Choroid plexus epithelial cell (primary cell): ENCODE measurements at places on chromosomes 4 and X.

DNA sequence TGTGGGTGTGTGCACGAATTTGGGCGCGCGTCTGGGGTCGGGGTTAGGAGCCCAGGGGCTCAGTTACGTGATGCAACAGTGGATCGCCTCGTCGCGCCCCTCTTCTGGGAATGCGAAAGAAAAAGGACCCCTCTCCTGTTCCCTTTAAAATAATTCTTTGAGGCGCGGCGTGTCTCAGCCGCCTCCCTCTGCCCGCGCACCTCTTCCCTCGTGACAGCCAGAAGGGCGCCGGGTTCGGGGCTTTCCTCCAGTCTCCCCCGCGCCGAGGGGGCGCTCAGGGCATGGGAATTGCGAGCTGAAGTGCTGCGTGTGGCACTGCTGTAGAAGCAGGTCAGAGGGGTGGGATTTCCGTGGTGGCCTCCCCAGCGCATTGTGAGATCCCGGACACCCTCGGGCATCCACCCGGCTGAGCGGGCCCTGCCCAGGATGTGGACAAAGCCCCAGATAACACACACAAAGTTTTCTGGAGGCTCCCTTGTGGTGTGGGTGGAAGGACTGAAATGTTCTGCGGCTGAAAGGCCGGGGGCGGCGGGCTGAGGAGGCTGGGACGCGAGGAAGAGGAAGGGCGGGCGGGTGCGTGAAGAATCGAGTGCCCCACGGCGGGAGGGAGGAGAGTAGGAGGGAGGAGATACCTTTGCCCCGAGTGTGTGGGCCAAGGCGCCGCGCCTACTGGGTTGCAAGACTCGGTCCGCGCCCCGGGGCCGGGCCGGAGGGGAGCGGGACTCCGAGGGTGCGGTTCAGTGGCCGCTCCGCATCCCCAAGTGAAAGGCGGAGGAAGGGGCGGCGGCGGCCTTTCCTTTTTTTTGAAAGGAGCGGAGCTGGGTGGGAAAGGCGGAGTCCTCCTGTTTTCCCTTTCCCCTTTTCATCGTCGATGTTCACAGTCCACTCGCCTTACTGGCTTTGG is 752 bp downstream of the SEPTIN11 start:
- peak; percentile 58 for DNase-seq

DNA sequence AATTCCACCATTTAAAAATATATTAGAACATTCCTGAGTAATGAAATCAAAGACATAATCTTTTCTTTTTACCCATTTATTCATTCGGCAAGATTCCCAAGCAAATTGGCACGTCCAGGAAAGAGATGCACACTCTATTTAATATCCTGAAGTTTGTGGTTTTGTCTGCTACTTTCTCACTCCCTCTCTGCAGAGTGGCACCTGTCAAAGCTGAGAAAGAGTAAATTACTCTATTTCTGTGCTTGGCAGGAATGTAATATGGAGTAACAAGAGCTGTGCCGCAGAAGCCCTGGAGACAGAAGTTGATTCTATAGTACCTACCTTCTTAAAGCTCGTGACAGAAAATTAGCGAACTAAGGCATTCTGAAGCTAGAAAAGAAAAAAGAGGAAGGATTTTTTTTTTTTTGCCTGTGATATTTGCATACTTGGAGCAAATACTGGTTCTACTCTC is 5.5 kb downstream of the GSTCD start:
- peak; percentile 4 for DNase-seq

- DNase-seq: peak; percentile 24
Measured at GRCh38 chr4:110306303-110306702, 107.9 kb upstream of the ELOVL6 start.

DNA sequence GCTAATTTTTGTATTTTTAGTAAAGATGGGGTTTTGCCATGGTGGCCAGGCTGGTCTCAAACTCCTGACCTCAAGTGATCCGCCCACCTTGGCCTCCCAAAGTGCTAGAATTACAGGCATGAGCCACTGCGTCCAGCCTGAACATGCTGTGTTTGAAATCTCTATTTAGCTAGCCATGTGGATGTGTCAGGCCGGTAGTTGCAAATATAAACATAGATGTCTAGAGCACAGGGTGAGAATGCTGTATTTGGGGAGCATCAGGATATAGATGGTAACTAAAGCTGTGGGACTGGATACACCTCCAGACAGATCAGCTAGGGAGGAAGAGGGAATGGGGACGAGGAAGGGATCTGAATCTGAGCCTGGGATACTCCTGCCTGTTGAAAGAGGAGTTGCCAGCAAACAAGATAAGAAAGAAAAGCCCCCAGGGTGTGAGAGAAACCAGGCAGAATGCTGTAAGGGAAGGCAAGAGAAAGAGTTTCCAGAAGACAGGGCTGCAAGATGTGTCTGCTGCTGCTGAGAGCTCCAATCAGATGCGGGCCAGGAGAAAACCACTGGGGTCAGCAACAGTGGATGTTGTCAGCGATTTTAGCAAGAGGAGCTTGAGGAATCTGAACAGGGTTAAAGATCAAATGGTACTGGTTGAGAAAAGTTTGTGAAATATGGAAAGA is 177.4 kb downstream of the PALLD start:
- peak; percentile 98 for DNase-seq

DNA sequence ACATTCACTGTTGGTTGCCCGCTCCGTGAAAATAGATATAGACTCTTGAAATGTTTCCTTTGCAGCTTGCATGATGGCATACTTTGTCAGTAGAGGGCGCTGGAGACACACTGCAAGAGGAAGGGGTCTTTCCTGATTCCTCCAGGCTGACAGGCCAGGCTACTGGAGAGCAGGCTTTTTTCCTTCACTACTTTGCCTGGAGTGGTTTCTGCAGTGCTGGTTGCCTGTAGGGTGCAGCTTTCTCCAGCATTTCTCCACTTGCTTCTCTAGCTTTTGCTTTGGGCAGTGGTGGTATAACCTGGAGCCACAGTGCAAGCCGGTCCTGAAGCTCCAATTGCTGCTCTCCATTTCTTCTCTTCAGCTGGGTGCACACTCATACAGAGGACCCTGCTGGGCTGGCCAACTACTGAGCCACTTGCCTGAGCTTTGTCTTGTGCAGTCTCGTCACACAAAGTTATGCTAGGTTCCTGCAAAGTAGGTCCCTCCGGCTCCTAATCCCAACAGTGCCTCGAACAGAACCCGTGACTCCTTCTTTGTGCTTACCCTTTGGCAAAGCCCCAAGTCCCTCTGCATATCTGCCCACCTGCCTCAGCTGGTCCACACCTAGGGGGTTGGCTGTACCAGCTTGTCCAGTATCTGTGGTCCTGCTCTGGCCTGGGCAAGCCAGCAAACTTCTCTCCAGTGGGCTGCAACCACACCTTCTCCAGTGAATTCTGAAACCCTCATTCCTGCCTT is 46.3 kb downstream of the RASSF6 start:
- peak; percentile 96 for DNase-seq

GRCh38 chr4:138177278-138177968 is 64.7 kb downstream of the SLC7A11 start:
- no peak for DNase-seq

- DNase-seq: peak; percentile 83
Measured at GRCh38 chr4:71026086-71026485, 32.6 kb downstream of the DCK start.

GRCh38 chrX:28585767-28586166 is 1.5 kb upstream of the IL1RAPL1 start:
- no peak for DNase-seq

DNA sequence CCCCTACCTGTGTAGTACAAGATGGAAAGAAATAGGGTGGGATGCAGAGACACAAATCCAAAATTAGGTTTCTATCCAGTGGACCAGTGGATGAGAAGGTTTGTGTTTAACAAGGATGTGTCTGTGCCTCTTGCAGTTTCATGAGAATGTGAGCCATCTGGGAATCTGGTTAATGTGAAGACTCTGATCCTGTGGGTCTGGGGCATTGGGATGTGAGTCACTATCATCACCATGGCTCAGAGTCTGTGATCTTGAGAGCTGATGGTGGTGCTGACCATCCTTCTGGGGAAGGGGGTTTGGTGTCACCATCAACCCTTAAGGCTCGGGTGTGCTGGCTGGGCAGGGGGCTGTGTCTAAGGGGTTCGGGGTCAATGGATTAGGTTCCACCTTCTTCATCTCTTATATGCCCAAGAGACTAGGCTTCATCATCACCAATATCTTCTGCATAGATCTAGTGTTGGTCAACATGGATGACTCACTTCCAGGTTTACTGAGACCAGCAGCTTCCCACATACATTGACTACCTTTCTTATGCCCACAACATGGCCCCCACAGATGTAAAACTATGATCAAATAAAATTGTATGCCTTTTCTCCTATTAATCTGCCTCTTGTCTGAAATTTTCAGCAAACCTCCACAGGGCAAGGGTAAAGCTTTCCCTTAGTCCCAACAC is 65.7 kb upstream of the MID1 start:
- no peak for DNase-seq

DNA sequence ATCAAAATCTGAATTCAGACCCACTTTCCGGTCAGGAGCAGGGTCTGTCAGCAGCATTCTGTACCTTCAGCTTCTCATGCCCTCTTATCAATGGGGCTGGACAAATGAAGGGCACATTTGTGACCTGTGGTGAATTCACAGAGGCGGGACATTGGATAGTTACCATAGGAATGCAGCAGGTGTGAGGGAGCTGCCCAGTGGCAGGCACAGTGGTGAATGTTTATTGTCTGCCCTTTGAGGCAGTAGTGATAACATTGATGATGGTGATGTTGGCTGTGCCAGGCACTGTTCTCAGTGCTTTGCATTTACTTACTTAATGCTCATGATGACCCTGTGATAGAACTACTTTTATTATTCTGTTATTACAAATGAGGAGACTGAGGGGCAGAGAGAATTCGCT is 101.2 kb upstream of the KIT start:
- DNase-seq: no peak

GRCh38 chr4:17168571-17168970 is 270.1 kb upstream of the LDB2 start:
- DNase-seq: peak; percentile 95

GRCh38 chr4:41013746-41014145 is 200.6 kb downstream of the APBB2 start:
- DNase-seq: no peak

GRCh38 chr4:79147251-79147650 is 178.6 kb downstream of the NAA11 start:
- DNase-seq: peak; percentile 5

DNA sequence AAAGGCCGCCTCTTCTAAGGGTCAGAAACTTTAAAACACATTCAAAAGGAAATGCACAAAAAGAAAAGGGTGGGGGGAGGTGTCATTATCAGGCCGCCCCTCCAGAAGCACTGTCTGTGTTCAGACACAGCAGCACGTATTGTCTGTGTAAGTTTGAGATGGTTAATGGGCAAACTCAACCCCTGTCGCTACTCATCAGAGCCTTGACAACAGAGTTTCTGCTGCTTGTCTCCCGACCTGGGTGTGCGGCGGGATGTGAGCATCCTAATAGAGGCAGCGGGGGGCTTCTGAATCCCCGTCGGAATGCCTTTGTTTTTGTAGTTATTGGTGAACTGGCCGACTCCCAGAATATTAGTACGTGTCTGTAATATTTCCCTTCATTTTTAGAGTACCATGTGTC is 158.9 kb downstream of the DCTD start:
- no peak for DNase-seq

DNA sequence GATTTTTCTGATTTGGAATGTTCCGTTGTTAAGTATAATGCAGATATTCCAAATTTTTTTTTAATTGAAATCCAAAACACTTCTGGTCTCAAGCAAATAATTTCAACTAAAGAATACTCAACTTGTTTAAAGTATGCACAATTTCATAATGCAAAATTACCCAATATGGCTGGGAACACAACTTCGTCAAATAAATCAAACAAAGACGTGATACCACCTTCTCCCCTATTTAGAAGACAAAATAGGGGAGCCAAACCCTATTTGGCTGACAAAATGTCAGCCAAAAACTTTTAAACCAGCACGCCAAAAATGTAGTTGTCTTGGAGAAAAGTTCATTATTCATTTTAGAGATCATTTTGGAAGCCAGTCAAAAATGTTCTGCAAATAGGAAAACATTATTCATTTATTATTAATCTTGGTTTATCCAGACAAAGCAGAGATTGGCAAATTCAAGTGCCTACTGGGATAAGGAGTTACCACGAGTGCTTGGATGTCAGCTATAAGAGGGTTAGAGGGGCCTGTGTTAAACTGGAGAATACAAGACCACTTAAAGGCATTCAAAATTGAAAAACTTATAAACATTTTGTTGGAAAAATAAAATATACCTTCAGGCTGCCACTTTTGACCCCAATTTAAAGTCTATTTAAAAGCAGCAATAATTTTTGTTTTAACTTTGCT is 3.3 kb upstream of the TKTL2 start:
- DNase-seq: no peak

DNA sequence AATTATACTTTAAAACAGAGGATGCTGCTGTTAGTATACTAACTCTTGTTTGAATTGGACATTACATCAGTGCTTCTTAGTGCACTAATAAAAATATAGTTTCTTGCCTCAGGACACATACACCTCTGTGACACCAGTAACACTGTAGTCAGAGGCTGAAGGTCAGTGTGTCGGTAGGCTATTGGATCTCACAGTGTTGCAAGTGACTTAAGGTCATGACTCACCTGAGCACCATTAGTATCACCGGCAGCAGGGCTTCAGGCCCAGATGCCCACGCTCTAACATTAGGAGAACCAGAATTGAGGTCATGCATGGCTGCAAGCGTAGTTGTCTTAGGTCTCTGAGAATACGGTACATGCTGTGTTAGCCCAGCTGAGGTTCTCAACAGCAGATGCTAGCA is 15.2 kb downstream of the ETDC start:
- no peak for DNase-seq

- no peak for DNase-seq
Measured at GRCh38 chrX:1138476-1139184, 73.8 kb downstream of the CRLF2 start.
